ENCODE measurements at places on chromosomes 11 and 22.

- no peak for DNase-seq
Observed at GRCh38 chr11:78253797-78254196, 65.1 kb downstream of the USP35 start.

DNA sequence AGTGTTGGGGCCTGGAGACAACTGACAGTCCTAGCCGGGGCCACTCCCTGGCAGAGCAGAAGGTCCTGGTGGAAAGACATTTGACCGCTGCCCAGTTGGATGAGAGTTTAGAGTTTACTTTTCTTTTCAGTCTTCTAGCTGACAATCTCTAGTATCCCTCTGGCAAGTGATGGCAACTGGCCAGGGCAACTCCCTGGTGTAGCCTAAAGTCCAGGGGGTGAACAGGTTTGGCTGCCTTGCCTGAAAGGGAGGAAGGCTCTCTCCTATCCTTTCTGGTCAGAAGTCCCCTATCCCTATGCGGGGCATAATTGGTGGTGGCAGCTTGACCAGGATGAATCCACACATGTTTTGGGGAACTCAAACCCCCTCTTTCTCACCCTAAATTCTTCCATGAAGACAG is 16.8 kb upstream of the MSANTD2 start:
- no peak for DNase-seq

- DNase-seq = peak; percentile 20
Observed at GRCh38 chr11:107999759-108000455, 8.8 kb upstream of the CUL5 start.

DNA sequence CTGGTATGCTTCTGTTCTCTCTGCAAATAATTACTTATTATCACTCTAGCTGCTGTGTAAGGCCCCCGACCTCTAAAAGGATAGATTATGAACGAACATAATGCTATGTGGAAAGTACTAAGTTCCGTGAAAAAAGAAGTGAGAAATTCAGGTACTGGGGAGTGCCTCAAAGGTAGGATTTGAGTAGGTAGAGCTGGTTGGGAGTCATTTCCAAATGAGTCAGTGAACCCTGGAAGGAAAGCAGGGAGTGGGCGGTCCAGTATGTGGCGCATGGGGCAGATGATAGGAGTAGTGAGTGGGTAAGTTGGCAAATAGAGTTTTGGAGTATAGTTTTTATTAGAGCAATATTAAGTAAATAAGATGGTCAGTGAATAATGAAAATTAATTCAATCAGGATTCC is 2.4 kb downstream of the ZC3H12C start:
- no peak for DNase-seq

DNA sequence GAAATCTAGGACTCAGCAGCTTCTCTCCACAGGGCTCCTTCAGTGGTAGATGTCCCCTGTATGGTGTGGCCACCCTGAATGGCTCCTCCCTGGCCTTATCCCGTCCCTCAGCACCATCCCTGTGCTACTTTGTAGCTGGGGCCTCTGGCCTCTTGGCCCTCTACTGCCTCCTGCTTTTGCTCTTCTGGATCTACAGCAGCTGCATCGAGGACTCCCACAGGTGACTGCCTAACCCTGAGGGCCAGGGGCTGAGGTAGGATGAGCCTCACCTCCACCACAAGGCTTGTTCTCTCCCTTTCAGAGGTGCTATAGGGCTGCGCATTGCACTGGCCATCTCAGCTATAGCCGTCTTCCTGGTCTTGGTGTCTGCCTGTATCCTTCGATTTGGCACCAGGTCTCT is 1.8 kb downstream of the TMEM179B start:
- DNase-seq = no peak

- no peak for DNase-seq
Observed at GRCh38 chr22:27836181-27836580, 34.6 kb upstream of the MN1 start.

GRCh38 chr11:117819096-117820040 is 5.2 kb downstream of the FXYD2 start:
- no peak for DNase-seq

DNA sequence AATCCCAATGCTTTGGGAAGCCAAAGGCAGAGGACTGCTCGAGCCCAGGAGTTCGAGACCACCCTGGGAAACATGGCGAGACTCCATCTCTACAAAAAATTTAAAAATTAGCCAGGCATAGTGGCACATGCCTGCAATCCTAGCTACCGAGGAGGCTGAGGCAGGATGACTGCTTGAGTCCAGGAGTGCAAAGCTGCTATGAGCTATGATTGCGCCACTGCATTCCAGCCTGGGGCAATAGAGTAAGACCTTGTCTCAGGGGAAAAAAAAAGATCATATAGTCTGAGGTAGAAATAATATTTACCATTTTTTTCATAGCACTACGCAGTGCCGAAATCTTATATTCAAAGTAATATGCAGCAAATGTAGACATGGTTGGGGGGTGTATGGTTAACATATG is 47.8 kb downstream of the MRTFA start:
- DNase-seq = no peak

DNA sequence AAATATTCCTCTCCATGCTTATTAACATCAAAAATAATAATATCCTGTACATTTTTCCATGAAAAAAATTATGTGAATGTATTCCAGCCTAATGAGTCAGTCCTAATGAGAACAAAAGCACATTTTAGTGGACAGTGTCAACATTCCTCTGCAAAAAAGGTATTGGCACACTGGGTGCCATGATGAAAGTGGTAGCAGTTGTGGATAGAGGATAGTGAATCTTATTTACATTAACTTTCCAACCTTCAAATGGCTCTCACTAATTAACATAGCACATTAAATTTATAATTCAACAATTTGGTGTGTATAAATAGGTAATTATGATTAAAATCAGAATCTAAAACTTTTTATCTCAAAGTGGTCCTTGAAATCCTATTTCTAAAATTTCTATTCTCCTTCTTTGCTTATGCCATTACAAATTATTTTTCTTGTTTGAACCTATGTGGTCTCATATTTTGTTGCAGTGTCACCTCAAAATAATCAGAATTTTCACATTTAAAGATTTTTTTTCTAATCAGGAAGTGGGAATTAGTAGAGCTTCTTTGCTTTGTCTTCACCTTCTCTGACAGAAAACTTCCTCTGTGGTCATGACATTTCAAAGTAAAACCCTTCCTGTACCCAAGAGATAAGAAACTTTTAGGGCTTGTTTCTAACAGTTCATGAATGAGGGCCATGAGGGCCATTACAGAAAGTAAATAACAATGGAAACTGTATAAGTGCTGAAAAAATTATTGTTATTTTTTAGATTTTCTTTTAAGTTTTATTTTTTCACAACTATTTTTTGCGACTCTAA is 18.7 kb downstream of the SOX6 start:
- DNase-seq = no peak

DNA sequence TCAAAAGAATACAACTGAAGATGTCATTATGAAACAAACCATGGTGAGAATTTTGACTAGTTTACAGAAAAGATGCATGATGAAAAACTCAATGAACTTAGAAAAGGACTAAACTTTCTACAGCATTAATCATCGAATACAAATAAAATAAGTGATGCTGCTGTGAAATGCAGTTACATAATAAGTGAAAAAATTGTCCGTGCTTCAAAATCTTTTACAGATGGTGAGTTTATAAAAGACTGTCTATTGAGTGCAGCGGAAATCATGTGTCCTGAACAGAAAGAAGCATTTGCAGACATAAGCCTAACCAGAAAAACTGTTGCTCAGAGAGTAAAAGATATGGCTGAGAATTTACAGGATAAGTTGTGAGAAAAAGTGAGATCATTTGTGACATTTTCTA is 33.8 kb downstream of the NEAT1 start:
- no peak for DNase-seq

- DNase-seq = no peak
Observed at GRCh38 chr22:27273436-27273835, 528.1 kb downstream of the MN1 start.

DNA sequence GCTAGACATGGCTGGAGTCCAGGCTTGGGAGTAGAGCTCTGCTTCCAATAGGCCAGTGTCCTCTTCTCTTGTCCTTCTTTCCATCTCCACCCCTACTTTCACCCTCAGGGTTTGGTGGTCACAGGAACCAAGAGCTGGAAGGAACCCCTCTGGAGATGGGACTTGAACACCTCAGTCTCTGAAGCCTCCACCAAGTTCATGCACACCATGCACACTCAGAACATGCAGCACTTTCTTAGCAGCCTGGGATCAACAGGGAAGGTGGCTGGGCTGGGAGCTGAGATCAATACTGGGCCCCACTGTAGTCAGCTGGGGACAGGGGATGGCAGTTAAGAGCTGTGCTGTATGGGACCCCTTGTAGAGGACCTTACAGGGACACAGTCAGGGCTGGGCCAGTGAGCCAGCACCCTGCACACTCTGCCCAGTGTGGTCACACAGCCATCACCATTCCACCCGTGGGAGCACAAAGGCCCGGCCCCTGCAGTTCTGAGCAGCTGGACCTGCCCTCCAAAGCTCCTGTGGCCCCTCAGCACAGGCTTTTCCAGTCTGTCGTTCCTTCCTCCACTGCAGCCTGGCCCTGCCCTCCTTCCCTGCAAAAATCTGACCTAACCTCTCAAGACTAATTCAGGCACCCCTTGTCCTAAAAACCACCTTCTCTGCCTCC is 47.7 kb downstream of the GAB4 start:
- no peak for DNase-seq

DNA sequence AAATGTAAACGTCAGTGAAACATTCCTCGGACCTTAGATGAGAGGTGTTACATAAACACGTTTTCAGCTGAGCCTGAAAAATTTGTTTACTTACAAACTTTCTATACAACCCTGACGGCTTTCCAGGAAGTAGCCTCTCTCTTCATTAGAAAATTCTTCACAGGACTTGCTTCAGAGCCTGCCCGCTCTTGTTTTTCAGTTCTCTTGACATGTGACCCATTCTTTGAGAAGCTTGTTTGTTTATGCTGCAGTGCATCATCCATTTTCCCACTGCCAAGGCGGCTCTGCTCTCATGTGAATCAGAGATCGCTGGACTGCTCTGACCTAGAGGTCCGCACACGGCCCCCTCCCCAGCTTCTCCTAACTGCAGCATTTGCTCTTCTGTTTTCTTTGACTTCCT is 47.9 kb upstream of the ARHGAP42 start:
- no peak for DNase-seq

GRCh38 chr11:128726458-128727139 is 32.7 kb downstream of the FLI1 start:
- DNase-seq = no peak

- no peak for DNase-seq
Observed at GRCh38 chr11:128642571-128642970, 51.3 kb upstream of the FLI1 start.

DNA sequence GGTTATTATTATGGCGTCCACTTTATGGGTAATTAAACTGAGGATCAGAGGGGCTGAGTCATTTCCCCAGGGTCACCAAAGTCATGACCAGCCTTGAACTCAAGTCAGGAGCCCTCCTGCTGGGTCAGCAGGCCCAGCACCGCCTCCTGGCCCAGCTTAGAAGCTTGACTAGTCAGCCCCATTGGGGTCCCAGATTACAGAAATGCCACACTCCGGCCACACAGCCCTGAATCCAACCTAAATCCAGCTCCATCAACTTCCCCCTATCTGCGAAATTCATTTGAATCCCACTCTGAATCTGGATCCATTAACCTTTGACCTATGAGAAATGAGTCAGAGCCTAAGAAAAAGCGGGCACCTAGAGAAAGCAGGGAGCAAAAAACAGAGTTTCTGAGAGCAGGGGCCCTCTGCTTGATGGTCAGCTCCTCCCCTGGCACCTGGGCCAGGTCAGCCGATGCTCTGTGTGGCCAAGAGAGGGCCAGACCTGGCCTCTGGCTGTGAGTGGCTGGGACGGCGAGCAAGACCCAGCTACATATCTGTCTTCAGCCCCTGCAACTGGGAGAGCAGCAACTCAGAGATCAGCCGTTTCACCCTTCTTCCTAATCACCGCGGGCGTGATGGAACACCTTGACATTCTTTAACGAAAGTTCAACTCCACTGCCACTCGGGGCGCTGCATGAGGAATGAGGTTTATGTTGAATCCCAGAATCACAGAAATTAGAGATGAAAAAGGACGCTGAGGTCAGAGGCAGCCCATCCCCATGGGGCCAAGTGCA is 196.1 kb downstream of the TRIM29 start:
- no peak for DNase-seq

DNA sequence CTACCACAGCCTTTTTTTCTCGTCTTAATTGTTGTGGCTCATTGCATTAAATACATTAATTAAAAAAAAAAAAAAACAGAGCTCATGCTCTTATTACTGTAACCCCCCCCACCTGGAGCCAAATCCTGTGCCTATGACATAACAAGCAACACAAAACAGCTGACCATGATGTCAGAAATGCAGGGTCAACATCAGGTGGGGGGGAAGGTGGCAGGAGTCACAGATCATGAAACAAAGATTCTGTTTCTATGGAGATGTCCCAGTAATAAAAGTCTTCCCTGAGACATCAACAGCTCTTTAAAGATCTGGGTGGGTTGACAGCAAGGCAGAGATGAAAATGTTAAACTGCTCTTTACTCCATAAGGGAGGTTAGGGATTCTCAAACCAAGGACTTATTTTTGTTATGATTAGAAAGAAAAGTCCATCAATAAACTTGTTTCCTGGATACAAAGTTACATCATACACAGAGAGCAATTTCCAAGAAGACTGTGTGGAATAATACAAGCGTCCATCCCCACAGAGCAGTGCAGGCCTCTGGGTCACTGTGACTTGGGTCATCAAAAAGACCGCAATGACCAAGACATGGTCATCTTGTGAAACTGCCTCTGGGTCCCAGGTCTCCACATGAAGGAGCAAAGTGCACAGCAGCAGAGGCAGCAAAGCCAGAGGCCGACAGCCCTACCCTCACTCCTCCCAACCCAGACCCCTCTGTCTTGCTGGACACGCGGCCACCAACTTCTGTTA is 42.7 kb upstream of the CYP2D6 start:
- DNase-seq = no peak

- DNase-seq = peak; percentile 53
Observed at GRCh38 chr22:32660292-32660691, 141.2 kb upstream of the TIMP3 start.

DNA sequence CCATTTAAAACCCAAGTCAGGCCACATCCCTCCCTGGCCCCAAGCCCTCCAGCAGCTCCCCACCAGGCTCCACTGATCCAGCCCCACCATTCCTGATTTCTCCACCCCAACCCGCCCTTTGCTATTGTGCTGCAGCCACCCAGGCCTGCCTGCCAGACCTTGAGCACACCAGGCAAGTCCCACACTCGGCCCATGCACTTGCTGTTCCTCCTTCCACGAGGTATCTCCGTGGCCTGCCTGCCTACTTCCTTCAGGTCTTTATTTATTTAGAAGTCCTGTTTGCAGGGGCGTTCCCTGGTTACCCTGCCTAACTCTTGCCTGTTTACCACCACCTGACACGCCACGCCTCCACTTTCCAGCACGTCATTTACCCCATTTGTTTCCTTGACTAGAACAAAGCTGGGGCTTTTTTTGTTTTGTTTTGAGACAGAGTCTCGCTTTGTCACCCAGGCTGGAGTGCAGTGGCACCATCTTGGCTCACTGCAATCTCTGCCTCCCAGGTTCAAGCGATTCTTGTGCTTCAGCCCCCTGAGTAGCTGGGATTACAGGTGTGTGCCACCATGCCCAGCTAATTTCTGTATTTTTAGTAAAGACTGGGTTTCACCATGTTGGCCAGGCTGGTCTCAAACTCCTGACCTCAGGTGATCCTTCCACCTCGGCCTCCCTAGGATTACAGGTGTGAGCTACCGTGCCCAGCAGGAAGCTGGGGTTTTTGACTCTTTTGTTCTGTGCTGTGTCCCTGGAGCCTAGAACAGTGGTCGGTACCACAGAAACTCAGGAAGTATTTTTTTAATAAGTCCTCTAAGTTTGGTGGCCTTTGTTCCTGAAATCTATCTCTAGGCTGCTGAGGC is 6.7 kb downstream of the CENPM start:
- peak; percentile 96 for DNase-seq

GRCh38 chr11:119169282-119169719 is 776 bp downstream of the NLRX1 start:
- DNase-seq = peak; percentile 52

All from activated CD4-positive, alpha-beta T cell treated with anti-CD3 and anti-CD28 coated beads, Interleukin-2, amount 50 U/mL, for 48 hours (primary cell).